ENCODE measurements at places on chromosomes 5 and 9. TPM values are rescaled to one million over a fixed set of nuclear protein-coding genes. Genes with fewer than 3 reads are reported as not detected.

- no peaks in the 10 kb centered on the region for H3K4me1 ChIP-seq
- peak; percentile 89 for DNase-seq
- no peaks in the 10 kb centered on the region for H3K36me3 ChIP-seq
- H3K27me3 ChIP-seq, result no peaks in the 10 kb centered on the region
Measured at GRCh38 chr9:113343732-113344231, 3.7 kb upstream of the WDR31 start.

DNA sequence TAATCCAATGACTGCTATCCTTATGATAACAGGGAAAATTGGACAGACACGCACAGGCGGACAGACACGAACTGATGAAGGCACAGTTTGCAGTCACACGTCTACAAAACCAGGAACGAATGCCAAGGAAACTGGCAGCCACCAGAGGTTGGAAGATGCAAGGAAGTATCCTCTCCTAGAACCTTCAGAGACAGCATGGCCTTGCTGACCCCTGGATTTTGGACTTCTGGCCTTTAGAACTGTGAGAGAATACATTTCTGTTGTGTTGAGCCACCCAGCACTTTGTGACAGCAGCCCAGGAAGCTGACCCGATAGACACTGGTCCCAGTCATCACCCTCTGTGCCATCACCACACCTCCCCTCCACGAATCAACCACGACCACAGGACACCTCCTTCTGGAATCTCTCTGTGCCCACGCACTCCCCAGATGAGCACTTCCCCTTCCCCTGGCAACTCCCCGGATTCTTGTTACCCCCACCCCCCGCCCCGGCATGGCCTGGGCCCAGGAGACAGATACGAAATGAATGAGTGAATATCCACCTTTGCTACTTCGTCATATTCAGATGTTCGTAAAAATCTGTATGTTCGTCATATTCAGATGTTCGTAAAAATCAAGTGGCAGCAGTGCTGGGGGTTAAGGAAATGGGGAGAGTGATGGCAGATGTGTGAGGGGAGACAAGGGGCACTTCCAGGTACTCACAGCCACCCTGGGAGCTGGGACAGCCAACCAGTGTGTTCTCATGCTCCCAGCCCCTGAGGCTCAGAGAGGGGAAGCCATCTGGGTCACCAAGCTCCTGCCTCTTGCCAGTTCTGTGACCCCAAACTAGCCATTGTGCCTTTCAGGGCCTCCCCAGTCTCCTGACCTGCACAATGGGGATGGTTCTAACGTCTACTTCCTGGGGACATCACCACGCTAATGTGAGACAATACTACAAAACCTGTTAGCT is 18.5 kb downstream of the GBGT1 start:
- H3K4me1 ChIP-seq, result no peaks in the 10 kb centered on the region
- DNase-seq, result no peak
- no peak overlapping the region for H3K4me3 ChIP-seq
- H3K27me3 ChIP-seq, result no peaks in the 10 kb centered on the region

Gene FAM114A2
- 35.0 TPM for total RNA-seq

Gene HSD17B3
- total RNA-seq, result 2.6 TPM

Gene SOWAHA
- total RNA-seq, result not detected

Gene HK3
- total RNA-seq, result 38.8 TPM
